Muscle of arm (tissue), 14 donors: ENCODE measurements at places on chromosomes 7 and 10.

GRCh38 chr10:20870834-20871233 lies 26.3 kb downstream of the NEBL start:
- DNase-seq = no peak

- no peak for DNase-seq
Observed at GRCh38 chr7:67588631-67589030, 592.0 kb downstream of the TYW1 start.

- DNase-seq = peak; percentile 23
Observed at GRCh38 chr10:117342641-117343040, 32.6 kb downstream of the PDZD8 start.

DNA sequence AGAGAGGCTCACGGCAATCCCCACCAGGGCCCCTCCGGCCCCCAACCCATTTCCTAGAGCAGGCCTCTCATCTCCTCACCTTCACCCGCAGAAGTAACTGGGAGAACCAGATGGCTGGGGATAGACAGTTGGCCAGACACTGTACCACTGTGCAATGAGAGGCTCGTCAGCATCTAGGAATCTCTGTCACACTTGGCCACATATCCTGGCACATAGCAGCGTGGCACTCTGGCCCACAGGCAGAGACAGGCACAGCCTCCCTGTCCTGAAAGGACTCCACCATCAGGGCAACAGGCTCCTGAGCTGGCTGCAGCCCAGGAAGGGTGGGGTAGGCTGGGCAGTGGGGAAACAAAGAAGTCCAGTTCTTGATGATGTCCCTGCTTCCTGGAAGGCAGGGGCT lies 45.8 kb downstream of the C10orf143 start:
- DNase-seq = no peak

- DNase-seq = no peak
Observed at GRCh38 chr10:118148247-118148646, 101.5 kb upstream of the RAB11FIP2 start.

DNA sequence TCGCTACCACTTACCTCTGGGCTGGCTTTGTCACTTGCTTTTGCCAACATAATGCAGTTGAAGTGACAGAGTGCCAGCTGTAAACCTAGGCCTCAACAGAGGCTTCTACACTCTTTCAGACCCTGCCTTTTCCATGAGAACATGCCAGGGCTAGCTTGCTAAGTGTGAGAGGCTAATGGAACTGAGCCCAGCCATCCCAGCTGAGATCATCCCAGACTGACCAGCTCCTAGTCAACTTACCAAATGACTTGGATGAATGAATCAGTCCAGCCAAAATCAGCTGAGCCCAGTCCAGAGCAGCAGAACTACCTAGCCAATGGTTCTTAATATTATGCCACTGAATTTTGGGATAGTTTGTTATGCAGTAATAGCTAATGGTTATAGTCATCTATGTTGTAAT lies 34.7 kb upstream of the MKLN1 start:
- DNase-seq = no peak

DNA sequence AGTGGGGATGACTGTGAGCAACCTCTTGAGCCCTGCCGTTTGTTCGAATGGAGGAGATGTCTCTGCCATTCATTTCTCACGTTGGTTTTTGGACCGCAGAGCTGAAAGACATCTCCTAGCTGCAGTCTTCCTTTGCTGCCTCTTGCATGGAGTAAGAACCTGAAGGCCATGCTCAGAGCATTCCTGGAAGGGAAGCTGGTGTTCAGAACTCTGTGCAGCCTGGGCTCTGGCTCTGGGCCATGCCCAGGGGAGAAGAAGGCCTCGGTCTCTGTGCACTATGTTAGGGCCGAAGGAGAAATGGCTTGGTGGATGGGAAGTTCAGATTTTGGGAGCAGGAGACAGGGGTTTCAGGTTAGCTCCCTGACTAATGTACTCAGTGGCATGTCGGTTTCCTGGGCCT lies 22.9 kb downstream of the SFTPD start:
- DNase-seq = no peak

DNA sequence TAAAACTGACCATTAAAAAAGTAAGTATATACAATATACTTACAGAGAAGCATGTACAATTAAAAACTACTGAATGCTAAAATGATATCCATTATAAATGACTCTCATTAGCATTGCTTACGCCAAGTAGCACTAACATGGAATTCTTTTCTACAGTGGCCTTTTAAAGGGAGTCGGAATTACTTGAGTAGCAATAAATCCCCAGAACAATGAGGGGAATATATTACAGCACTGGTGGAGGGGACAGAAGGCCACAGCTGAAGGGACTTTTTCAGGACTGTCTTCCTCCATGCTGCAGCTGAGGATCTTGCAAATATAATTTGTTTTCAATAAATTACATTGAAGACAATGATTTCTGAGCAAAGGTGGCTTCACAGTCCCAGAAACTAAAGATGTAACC lies 97.0 kb downstream of the ALOX5 start:
- DNase-seq = no peak

DNA sequence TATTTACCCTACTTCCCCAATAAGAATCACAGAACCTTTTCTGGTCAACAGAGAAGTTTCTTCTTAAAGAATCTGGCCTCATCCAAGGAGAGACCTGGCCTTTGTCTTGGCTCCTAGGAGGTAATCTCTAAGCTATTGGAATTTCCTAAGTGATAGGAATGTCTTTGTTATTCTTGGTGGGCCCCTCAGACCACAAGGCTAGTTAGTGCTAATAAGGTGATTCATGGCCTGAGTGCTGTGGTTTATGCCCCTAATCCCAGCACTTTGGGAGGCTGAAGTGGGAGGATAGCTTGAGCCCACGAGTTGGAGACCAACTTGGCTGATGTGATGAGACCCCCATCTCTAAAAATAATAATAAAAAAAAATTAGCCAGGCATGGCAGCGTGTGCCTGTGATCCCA lies 60.0 kb upstream of the CYP2C18 start:
- no peak for DNase-seq

DNA sequence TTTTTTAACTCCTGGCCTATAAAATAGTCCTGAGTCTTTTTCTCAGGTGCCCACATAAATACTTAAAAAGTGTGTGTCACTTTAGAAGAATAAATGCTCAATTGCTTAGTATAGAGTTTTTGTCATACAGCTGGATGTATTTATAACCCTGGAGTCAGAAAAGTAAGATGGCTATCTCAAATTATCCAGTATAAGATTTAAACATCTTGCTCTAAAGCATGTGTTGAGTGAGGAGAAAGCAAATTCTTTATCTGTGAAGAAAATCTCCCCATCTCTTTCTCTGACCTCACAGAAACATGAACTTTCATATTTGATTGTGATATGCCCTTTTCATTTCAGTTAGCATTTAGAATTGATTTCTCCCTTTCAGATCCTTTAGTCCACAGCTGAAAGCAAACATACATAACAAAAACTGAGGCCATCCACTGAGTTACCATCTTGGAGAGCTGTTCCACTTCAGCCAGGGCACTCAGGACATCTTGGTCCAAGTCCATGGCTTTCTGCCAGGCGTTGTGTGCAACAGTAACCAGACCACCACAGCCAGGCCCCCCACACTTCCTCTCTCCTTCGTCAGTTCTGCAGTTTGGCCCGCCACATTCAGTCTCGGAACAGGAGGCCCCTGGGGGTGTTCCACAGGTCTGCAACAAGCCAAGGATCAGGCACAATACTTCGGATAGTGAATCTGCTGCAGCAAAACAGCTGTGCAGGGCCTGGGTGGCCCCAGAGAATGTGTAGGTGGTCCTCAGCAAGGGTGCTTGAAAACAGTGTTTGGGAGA lies 40.9 kb downstream of the DLD start:
- DNase-seq = no peak

GRCh38 chr7:132030883-132031282 lies 474.5 kb upstream of the PODXL start:
- DNase-seq = no peak

- DNase-seq = no peak
Observed at GRCh38 chr10:80041162-80041561, 37.3 kb upstream of the TMEM254 start.

GRCh38 chr7:28041508-28042314 lies 138.9 kb downstream of the JAZF1 start:
- no peak for DNase-seq

- no peak for DNase-seq
Observed at GRCh38 chr10:124366343-124366742, 52.4 kb downstream of the OAT start.

DNA sequence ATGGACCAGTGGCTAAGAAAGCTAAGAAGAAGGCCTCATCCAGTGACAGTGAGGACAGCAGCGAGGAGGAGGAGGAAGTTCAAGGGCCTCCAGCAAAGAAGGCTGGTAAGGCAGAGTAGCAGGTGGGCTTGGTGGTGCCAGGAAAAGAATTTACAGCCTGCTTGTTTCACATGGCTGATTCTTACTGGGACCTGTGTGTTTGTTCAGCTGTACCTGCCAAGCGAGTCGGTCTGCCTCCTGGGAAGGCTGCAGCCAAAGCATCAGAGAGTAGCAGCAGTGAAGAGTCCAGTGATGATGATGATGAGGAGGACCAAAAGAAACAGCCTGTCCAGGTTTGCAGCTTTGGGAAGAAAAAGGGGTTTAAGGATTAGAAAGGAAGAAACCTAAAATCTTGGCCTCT lies 5.0 kb downstream of the NOLC1 start:
- no peak for DNase-seq

- no peak for DNase-seq
Observed at GRCh38 chr10:110258542-110258941, 46.2 kb downstream of the SMNDC1 start.

DNA sequence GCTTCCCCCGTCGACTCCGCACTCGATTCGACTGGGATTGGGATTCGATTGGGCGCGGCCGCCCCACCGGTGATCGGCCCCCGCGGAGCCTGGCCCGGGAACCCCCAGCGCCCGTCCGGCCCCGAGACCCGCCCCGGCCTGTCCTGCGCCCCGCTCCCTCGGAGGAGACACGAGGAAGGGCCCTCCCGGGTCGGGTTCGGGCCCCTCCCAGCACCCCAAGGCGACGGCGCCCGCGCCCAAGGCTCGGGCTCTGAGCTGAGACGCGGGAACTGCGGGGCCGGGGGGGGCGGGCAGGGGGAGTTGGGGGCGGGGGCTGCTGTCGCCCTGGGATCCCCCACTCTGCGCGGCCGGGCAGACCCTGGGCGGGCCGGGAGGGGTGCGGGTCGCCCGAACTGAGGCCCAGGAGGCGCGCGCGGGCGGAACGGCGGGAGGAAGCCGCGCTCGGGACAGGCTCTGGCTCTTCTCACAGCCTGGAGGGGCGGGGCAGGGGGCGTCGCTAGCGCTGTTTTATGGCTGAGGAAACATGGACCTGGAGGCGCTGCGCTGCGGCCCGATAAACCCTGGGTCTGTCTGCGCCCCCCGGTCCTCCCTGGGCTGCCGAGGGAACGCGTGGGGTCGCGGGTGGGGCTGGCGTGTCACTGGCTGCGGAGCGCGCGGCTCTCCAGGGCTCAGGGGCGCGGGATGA lies 1.7 kb upstream of the NKX6-2 start:
- DNase-seq = no peak

DNA sequence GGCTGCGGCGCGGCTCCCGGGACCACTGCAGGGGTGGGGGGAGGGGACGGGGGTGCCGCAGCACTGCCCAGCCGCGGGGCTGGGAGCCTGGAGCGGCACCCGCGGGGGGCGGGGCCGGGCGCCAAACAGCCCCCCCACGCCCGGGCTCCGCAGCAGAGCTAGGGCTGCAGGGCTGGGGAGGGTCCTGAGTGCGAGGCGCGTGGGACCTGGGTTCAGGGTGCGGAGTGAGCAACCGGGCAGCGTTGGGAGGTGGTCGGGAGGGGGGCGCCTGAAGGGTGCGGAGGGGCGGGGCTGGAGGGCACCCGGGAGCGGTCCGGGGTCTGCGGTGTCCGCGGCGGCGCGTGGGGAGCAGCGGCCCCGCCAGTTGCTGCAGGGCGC lies 528 bp downstream of the CAMK2G start:
- DNase-seq = no peak

GRCh38 chr7:100684534-100685042 lies 9.5 kb downstream of the GIGYF1 start:
- no peak for DNase-seq

GRCh38 chr7:131444683-131445082 lies 111.7 kb downstream of the PODXL start:
- DNase-seq = no peak

DNA sequence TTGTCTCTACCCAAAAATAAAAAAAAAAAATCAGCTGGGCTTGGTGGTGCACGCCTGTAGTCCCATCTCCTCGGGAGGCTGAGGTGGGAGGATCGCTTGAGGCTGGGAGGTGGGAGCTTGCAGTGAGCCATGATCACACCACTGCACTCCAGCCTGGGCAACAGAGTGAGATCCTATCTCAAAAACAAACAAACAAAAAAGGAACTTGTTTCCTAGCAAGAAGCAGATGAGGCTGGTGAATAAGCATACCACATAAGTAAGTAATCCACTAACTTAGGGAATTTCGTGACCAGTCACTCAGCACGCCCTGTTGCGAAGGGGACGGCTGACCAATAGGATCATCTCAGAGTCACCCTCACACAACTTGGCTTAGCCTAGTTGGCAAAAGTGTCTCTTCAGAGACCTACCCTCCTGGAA lies 64.6 kb downstream of the CUX1 start:
- DNase-seq = no peak

- DNase-seq = peak; percentile 87
Observed at GRCh38 chr10:14751921-14752320, 22.8 kb downstream of the FAM107B start.

DNA sequence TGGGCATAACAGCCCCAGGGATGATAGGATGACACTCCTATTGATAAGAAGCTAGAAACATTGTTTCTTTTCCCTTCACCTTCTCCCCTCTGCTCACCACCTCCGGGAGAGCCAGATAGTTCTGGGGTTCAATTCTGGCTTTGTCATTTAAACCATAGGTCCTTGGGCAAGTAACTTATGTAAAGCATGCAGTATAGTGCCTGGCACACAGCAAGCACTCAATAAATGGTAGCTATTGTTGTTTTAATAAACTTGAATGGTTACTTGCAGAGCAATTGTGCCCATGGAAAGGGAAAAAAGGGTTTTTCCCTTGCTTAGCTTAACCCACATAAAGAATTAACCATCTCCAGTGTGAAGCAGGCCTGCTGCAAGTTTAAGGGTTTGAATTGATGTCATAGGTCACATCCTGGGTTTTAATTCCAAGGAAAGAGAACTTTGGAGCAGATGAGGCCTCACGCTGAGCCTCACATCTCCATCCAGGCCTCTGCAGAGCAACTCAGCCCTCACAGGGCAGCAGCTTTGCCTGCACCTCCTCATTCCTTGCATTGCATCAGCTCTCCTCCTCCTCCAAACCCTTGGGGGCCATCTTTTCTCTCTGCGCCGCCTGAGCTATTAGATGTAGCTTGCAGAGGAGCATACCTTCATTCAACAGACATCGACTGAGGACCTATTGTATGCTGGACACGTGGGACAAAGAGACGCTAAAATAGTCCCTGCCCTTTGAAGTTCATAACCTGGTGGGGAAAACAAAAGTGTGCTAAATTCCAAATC lies 22.9 kb downstream of the ZNF775 start:
- no peak for DNase-seq

DNA sequence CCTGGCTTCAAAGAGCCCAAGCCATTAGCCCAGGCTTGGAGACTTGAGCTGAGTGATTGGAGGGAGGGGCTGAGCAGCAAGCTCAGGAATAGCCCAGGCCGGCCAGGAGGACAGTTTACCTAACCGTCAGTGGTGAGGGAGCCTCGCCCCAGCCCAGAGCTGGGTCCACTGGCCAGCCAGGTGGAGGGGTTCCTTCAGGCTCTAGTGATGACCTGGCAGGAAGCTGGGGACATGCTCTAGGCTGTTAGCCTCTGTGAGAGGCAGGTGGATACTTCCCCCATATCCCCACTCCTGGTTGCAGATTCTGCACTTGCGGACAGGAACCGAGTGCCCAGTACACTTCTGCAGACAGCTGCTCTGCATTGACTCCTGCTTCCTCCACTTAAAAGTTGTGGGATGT lies 61.2 kb upstream of the ANTXRL start:
- DNase-seq = no peak

GRCh38 chr10:101839416-101840063 lies 4.1 kb downstream of the KCNIP2 start:
- no peak for DNase-seq
